Fibroblast of skin of right quadriceps (primary cell): ENCODE measurements at places on chromosomes 5 and 9.
A peak's percentile ranks its signal among the peaks of the same experiment; 100 is the strongest.

DNA sequence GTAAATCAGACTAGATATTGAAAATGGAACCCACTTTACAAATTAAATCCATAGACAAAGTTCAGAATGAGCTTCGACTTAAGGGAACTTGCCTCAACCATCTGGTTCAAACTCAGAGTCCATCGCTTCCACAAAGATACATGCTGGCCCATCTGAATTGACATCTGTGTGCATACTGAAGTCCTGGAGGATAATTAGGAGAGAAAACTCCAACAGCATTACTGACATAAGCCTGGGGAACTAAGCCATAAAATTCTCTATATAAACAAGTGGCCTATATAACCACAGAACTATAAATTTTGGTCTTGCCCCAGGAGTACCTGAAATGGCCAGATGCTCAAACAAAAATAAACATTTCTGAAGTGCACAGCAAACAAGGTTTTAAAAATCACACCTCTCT, 94.4 kb downstream of the IZUMO3 start:
- no peak for DNase-seq

GRCh38 chr5:131379723-131380122, 115.9 kb downstream of the CDC42SE2 start:
- peak; percentile 50 for DNase-seq

- no peak for DNase-seq
Observed at GRCh38 chr5:34944460-34945047, 15.2 kb downstream of the DNAJC21 start.

DNA sequence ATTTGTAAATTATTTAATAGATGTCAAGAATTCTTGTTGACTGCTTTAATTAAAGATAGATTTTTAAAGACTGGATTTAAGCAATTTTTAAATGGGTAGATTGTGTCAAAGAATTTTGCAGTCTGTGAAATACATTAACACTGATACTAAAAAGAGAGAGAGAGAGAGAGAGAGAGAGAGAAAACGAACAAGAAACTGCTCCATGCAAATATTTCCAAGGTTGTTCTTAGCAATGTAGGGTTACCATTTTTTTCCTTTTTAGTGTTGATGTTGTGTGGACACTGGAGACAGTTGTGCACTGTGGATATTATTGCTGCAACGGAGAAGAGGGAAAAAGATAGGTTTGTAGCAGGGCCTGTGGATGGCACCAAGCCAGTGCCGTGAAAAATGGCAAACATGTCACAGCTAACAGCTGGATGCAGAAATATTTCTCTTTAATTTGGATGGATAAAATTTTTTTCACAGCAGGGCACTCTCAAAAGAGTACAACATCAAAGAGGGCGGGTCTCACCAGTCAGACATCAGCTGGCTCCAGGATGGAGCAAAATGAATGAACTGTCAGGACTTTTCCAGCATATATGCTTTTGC, 58.2 kb downstream of the PRDM6 start:
- DNase-seq, result no peak

- no peak for DNase-seq
Observed at GRCh38 chr5:14668181-14668591, 3.7 kb downstream of the OTULIN start.

DNA sequence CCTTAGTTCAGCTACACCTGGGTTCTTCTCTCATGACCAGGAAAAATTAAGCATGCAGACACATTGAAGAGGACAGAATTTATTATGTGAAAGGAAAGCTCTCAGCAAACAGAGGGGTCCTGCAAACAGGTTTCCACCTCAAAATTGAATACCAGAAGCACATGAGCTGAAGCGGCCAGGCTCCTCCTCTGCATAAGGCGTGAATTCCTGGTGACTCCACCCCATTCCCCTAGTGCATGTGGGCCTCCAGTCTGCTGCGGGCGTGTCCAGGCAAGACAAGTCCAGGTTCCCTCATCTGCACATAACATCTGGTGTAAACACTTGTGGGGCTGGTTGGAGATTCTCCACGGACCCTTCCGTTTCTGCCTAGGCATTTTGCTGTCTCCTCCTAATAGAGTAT, 1156.4 kb downstream of the FOXD4L5 start:
- no peak for DNase-seq

DNA sequence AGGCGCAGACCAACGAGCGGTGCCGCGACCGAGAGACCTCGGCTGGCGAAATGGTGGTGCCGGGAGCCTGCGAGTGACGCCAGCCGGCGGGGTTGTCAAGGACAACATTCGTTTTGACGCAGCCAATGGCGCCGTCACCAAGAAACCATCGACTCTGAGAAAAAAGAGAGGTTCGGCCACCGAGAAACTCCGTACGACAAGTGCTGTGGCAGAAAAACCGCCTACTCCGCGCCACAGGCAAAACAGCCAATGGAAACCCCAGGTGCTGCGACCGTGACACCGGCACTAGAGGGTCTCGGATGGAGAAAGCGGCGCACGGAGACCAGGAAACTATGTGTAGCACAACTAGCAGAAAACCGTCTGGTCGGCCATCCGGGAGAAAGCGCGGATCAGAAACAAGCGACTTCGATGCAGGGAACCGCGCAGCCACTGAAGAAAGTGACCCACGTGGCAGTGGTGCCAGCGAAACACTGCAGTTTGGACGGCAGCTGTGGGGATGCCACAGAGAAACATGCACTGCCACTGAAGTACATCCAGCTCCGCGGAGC, 88.8 kb downstream of the ANXA2R start:
- DNase-seq, result peak; percentile 64

- DNase-seq, result no peak
Observed at GRCh38 chr9:110476251-110476650, 103.3 kb downstream of the SVEP1 start.

GRCh38 chr5:134175921-134176510, 734 bp downstream of the SKP1 start:
- DNase-seq, result peak; percentile 13

GRCh38 chr5:88734983-88735382, 148.0 kb downstream of the MEF2C start:
- no peak for DNase-seq

DNA sequence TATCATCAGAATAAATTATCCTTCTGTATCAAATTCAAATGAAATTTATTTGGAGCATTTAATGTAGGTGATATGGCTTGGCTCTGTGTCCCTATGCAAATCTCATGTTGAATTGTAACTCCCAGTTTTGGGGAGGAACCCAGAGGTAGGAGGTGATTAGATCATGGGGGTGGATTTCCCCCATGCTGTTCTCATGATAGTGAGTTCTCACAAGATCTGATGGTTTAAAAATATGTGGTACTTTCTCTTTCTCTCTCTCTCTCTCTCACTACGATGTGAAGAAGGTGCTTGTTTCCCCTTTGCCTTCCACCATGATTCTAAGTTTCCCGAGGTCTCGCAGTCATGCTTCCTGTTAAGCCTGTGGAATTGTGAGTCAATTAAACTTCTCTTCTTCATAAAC, 678.4 kb upstream of the RGMB start:
- no peak for DNase-seq

- peak; percentile 97 for DNase-seq
Observed at GRCh38 chr5:34598177-34598794, 57.8 kb upstream of the RAI14 start.

DNA sequence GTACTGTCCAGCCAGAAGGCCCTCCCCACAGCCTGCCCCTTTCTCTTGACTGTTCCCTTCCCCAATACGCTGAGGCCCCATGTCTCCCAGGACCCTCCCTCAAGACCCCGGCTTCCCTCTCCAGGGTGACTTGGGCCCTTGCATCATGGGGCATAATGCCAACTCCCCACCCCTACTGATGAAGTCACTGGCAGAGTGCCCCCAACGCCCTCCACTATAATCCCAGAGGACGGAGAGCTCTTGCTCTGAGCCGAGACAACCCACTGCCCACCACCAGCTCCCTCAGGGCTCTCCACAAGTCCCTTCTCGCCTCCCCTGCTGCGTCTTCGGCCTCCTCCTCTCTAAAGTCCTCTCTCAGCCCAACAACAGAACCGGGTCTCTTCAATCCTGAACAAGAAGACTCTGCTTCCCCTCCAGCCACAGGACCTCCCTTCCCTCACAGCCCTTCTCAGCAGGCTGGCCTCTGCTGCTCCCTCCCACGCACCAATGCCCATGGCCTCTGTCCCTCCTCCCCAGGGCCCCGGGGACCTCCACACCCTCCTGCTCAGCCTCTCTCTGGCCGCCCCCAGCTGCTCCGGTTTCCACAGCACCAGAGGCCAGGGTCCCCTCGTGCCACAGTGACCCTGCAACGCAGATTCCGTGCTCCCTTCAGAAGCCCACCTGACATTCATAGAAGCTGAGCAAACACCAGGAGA, 47.6 kb downstream of the ADAMTS2 start:
- DNase-seq, result no peak

DNA sequence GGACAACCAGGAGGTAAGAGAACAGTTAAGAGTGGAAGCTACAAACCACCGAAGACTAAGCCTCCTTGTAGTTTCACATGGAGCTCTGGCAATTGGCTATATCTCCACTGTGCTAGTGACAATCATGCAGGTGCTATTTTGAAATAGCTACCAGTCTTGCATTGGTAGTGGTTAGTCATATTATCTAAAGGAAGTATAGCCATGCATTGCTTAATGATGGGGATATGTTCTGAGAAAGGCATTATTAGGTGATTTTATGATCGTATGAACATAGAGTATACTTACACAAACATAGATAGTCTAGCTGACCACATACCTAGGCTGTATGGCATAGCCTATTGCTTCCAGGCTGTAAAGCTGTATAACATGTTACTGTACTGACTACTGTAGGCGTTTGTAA, 28.4 kb downstream of the HSDL2 start:
- DNase-seq, result no peak

GRCh38 chr9:113909421-113909820, 33.3 kb downstream of the ZNF618 start:
- DNase-seq, result no peak

DNA sequence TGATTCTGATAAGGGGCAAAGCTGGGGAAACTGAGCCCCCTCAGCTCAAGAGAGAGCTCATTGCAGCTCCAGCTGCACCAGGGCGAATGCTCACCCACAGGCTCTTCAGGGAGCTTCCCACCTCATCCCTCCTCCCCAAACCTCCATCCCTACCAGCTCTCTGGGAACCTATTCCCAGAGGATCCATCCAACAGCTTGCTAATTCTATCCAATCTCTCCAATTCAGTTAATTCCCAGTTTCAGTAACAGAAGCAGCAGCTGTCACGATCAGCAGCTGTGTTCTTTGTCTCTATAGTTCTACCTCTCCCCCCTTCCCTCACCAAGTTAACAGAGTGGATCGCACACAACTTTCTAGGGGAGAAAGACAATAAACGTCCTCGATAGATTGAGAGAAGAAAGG, 135.5 kb upstream of the EFNA5 start:
- no peak for DNase-seq

- DNase-seq, result no peak
Observed at GRCh38 chr9:134420974-134421432, 94.7 kb downstream of the RXRA start.

DNA sequence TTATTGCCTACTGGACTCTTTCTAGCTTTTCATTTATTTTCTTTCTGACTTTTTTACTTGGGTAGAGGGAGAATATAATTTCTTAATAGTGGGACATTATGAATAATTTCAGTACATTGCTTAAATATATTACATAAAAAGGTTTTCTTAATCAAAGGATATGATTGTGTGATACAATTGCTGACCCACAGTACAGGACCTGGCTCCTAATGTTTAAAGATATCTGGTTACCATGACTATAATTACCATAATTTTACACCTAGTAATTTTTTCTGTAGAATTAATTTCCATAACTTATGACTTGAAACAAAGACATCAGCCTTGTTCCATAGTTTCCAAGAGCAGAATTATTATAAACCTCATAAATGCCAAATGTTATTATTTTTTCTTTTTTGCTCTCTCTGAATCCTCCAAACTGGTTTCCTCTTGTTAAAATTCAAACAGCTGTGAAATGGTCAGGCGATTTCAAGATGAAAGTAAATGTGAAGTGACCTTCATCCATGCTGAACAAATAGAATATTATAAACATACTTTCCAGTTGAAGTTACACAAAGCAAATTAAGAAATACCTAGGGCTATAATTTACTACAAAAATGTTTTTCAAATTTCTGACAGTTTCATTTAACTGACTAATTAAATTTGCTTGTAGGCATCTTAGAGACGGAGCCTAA, 301.2 kb upstream of the TYRP1 start:
- no peak for DNase-seq

GRCh38 chr9:109134167-109134578, 14.4 kb upstream of the TMEM245 start:
- no peak for DNase-seq

GRCh38 chr9:134412298-134412711, 86.0 kb downstream of the RXRA start:
- no peak for DNase-seq

- DNase-seq, result no peak
Observed at GRCh38 chr5:98836175-98836574, 62.7 kb downstream of the RGMB start.

DNA sequence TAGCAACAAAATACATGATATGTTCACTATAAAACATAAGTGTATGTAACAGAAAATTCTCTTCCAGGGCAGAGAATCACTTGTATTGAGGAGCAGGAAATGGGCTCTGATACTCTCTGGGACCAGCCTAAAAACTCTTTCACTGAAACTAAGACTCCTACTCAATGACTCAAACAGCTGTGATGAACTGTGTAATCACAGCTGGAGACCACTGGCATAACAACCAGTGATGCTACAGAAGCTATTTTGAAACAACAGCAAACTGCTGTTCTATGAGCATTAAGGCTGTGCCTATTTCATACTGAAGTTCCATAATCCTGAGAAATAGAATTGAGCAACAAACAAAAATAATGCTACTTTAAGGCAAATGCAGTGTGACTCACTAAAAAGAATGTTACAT, 594.0 kb downstream of the HINT1 start:
- peak; percentile 7 for DNase-seq

DNA sequence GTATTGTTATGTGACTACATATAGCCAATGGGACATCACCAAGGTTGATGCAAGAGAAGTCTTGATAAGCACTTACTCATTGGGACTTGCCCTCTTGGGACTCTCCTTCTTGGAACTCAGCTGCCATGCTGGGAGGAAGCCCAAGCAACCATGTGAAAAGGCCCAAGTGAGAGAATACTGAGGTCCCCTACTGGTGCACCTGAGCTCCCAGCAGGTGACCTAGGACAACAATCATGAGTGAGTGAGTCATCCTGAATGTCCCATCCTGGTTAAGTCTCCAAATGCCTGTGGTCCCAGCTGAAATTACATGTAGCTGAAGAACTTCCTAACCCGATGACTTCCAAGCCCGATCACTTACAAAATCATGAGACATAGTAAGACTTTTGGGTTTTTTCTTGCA, 260.7 kb downstream of the ICE1 start:
- DNase-seq, result no peak

DNA sequence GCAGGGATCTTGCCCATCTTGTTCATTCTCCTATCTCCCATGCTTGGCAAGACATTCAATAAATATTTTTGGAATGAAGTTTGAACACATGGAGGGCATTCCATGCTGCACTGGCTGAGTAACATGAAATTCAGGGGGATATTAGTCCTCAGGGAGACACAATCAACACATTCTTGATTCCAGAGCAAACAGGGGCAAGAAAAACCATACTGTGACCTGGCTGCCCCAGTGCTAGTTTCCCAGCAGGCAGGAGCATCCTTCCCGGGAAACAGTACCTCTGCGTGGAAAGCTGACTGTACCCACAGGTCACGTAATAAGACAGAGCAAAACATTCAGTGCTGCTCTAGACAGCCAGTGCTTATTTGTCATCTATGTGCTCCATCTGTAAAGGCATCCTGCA, 66.3 kb upstream of the SPOCK1 start:
- peak; percentile 84 for DNase-seq

GRCh38 chr9:24359046-24359445, 186.7 kb downstream of the IZUMO3 start:
- no peak for DNase-seq

- DNase-seq, result no peak
Observed at GRCh38 chr5:172648755-172649154, 7.7 kb downstream of the NEURL1B start.
